ENCODE measurements at places on chromosomes 11 and 22. TPM values are rescaled to one million over a fixed set of nuclear protein-coding genes. Genes with fewer than 3 reads are reported as not detected.

- ATAC-seq = no peak
Observed at GRCh38 chr11:64870893-64871466, 7.4 kb downstream of the EHD1 start.

DNA sequence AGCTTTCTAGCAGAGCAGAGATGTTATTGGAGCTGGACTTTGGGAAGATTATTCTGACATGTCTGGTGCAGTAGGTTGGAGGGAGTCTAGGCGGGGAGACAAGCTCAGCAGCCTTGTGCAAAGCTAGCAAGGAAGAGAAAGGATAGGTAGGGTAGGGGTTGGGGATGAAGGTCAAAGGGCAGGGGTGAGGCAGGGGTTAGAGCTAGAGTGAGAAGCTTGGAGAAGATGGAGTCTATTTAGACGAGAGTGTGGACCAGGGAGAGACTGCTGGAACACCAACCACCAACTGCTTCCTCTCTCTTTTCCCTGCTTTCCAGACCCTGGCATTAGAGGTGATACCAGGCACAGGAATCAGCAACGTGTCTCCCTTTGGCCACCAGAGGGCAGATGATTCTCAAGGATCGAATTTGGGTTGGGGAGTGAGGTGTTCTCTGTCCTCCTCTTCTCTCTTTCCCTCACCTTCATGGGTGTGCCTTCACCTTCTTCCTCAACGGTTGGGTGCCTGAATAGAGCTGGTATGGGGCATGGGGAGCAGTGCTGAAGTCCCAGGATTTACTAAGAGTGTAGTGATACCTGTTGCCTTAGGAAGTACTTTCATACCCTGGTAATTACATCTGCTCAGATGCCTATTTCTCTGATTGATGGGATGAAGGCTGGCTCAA is 1.8 kb upstream of the MARK2 start:
- peak; percentile 30 for ATAC-seq

DNA sequence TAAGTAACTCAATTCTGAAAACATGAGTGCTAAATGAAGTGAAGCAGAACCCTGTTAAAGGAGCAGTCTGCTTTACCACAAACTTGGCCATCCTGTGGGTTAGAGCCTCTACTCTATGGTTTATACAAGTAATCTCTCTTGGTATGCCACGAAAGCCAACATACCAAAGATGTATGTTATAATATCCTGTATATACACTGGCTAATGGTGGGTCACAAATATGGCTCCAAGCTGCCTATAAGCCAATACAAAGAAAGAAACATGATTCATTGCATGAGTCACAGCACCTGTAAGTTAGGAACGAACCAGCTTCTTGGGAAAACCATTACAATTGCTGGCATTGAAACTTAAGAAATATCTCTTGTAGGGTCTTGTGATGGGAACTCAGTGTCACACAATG is 16.1 kb downstream of the XRRA1 start:
- no peak for ATAC-seq

GRCh38 chr22:29994027-29994715 is 86.1 kb upstream of the HORMAD2 start:
- peak; percentile 85 for ATAC-seq

GRCh38 chr11:117997823-117998579 is 11.8 kb downstream of the IL10RA start:
- ATAC-seq = no peak

DNA sequence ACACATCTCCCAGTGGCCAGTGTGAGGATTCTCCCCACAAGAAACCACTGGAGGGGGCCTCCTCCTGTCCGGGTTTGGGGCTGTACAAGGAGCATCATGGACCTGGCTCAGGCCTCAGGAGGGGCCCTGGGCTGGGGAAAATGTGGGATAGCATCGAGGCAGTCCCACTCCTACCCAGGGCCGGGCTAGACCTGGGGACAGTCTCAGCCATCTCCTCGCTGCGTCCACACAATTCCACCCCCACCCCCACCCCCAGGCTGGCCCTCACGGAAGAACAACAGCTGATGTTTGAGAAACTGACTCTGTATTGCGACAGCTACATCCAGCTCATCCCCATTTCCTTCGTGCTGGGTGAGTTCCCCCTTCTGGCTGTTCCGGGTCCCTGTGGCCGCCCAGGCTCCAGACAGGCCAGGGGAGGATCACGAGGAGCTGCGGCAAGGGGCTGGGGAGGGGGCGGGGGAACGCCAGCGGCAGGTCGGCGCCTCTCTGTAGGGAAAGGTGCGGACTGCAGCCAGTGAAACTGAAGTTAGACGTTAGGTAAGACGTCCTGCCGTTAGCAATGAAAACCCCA is 4.8 kb downstream of the BEST1 start:
- ATAC-seq = peak; percentile 46

- ATAC-seq = no peak
Observed at GRCh38 chr11:91239359-91239758, 985.3 kb upstream of the FAT3 start.

- ATAC-seq = peak; percentile 87
Observed at GRCh38 chr11:61567286-61568061, 13.4 kb downstream of the SYT7 start.

GRCh38 chr11:117731722-117732290 is 65.2 kb downstream of the DSCAML1 start:
- ATAC-seq = no peak

GRCh38 chr22:39173787-39174497 is 21.5 kb upstream of the CBX7 start:
- no peak for ATAC-seq

- no peak for ATAC-seq
Observed at GRCh38 chr11:9745411-9746211, 81.7 kb downstream of the SWAP70 start.

DNA sequence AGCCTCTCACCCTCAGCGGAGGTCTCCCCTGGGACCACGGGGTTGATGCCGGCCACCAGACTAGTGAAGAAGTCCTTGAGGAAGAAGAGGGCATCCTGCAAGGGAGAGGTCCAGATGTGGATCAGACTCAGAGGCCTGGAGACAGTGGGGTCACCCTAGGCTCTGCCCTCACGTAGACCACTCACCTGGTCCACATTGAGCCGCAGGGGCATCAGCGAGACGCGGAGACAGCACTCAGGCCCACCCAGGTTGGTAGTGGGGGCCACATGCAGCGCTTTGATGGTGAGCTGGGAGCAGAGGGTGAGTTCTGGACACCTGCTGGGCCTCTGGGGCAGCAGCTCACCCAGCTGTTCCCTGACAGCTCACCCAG is 18.9 kb downstream of the ATG2A start:
- no peak for ATAC-seq

GRCh38 chr22:24133187-24133965 is 47.9 kb upstream of the SUSD2 start:
- ATAC-seq = no peak

DNA sequence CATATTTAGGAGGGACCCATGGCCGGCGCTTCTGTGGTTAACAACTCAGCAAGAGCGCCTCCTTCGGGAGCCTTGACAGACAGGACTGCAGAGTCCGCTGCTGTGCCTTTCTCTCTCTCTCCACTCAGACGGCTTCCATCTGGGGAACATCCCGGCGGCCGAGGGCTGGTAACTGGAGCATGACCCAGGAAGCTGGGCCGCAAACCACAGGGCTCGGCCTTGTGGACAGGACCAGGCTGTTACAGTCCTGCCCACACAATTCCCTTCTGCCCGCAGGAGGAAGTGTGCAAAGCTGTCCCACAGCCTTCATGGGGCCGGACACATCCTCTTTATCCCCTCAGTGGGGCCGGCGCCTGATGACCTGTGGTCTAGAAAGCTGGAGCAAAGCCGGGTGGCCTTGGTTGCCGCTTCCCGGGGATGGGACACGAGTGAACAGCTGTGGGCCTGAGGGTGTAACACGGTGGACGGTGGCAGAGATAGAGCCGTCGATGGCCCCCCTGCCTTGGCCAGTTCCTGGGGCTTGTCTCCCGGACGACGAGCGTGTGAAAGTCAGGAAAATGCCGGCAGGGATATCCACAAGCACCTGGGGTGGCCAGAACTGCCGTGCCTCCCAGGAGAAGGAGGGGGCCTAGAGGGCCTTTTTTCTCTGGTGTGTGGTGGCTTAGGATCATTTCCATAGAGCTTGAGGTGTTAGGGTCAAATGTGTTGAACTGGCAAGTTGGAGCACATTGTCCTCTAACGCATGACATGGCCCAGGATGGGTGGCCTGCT is 50.1 kb downstream of the FBLN1 start:
- ATAC-seq = no peak

DNA sequence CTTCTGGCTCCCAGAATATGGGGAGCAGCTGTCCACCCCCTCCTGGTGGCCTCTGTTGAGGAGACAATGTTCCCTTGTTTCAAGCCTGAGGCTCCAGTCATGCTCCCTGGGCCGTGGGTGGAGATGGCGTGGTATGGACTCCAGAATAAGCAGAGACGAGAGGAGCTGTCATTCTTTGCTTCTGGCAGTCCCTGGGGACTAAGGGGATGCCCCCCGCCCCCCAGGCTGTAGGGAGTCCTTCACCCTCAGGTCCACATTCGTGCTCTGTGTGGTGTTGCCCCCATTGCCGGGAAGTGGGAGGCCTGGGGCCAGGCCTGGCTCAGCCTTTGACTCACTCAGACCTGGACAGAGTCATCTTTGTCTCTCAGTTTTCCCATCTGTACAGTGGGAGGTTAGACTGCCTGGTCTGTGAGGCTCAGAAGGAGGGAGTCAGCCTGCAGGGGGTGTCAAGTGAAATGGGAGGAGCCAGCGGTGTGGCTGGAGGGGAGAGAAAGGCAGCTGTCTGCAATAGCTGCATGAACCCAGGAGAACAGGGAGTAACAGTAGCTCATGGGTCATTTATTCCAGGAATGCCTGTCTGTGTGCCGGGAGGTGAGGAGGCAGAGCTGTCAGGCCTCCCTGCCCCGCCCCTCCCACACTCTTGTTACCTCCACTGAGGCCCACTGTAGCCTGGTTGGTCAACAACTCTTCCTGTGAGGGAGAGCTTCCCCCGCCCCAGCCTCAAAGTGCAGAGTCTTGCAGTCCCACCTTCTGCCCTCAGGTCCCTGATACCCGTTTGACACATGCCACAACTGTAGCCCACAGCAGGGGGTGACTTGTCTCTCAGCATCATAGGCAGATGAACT is 6.3 kb downstream of the ARHGEF17 start:
- no peak for ATAC-seq

DNA sequence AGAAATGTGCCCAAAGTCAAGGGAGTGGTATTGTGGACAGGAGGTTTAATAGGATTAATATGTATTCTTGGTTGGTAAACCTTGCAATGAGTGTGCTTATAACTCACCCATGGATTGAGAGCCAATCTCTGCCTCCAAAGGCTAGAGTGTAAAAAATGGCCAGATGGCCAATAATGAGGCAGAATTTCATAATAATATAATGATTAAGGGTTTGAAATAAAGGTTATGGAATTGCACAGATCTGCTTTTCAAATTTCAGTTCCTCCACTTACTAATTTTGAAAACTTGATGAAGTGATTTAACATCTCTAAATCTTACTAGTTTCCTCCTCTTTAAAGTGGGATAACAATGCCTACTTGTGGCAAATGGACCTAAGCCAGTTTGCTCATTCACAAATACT is 94.8 kb downstream of the BDNF start:
- no peak for ATAC-seq

DNA sequence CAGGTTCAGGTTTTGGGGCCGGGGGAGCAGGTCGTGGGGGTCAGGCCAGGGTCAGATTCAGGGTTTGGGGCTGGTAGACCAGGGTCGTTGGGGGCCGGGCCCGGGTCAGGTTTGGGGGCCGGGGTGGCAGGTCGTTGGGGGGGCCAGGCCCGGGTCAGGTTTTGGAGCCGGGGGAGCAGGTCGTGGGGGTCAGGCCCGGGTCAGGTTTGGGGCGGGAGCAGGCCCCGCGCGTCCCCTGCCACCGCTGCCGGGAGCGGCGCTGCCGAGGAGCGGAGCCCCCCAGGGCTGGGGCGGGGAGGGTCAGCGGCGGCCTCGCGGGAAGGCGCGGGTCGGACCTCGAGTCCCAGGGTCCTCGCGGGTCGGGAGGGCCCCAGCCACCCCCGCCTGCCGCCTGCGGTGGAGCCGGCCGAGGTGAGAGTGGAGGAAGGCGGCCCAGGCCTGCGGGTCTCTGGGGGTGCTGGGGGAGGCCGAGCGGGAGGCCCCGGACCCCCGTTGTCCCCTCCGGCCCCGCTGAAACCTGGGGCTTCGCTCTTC is 535 bp downstream of the TRABD start:
- no peak for ATAC-seq

GRCh38 chr11:69193629-69194028 is 37.9 kb downstream of the SMIM38 start:
- ATAC-seq = no peak

GRCh38 chr11:59178402-59178801 is 6.5 kb downstream of the DTX4 start:
- no peak for ATAC-seq

GRCh38 chr22:22061085-22062077 is 78.8 kb upstream of the TOP3B start:
- peak; percentile 8 for ATAC-seq

DNA sequence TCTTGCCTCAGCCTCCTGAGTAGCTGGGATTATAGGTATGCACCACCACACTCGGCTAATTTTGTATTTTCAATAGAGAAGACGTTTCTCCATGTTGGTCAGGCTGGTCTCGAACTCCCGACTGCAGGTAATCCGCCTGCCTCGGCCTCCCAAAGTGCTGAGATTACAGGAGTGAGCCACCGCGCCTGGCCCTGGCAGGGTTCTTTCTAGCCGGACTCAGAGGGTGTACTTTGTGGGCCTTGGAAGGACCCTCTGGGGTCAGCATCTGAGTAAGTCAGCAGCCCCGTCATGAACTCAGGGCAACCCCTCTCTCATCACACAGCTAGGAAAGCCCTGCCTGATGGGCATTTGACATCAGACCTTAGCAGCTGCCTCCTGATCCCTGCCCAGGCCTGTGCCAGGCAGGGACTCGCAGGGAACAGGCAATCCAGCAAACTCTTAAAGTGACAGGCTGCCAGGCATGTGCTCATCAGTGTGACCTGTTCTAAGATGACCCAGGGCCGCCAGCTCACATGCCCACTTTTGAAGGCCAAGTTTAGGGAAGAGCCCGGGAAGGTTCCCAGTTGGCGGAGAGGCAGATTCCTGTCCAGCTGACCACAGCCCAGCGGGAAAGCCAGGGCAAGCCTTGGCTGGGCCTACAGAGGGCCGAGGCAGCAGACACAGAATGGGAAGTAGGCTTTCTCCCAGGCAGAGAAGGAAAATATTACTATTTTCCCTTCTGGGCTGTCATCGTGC is 92.9 kb downstream of the MORC2 start:
- ATAC-seq = no peak

DNA sequence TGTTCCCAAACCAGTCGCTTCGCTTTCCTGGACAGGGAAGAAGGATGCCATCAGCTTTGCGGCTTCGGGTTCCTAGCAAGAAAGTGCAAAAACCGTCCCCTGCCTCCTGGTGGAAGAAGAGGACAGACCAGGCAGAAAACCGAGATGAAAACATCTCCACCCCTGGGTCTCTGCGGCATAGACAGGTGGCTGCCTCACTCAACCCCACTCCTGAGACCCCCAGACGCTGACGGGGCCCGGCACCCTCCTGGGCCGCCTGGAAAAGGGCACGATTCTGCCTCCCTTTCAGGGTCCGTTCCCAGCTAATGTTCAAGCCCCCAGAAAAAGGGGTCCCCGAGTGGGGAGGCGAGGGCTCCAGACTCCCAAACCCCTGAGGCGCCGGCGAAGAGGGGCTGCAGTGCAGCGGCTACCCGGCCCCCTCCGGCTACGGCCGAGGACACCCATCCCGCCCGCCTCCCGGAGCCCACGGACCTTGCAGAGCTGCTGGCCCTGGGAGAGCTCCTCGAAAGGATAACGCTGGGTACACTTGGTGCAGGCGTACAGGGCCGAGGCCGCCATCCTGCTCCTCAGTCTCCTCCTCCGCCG is 569 bp downstream of the FAM76B start:
- ATAC-seq = no peak

The MUS81 gene
- total RNA-seq = 20.4 TPM

The PRRG4 gene
- 36.9 TPM for total RNA-seq

The ARHGEF12 gene
- 62.7 TPM for total RNA-seq

The PARVG gene
- total RNA-seq = 2.1 TPM

The CELF1 gene
- total RNA-seq = 63.7 TPM

Data from esophagus mucosa (tissue), 1 donor.